Omental fat pad (tissue), 4 donors: ENCODE measurements at places on chromosomes 7 and 10.

- no peak for DNase-seq
These were observed 529 bp downstream of the HPS1 start for GRCh38 chr10:98446151-98446660.

DNA sequence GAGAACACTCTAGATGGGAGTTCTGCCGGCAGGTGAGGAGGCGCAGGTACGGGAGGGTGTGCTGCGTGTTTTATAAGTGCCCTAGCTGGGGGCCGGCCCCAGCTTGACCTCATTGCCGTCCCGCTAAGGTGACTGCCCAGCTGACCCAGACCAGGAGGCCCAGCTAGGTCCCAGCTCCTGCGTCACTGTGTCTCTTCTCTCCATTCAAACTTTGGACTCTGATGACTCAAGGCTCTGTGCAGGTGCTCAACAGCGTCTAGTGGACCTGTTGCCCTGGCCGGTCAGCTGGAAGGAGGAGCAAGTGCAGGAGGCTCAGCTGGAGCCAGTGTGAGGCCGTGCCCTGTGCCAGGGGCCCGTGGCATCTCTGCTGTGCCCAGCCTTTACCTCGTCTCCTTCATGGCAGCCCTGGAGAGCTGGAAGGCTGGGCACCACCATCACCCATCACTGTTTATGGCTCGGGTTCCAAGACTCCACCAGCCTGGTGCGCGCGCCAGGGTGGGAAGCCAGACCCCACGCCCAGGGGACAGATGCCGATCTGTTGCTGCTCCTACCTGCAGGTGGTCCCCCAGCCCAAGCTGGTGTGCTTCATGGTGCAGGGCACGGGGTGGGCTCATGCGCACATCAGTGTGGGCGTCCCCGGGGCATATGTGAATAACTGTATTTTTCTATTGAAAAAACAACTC is 14.6 kb downstream of the LHPP start:
- no peak for DNase-seq

GRCh38 chr10:112307358-112308124 is 24.3 kb downstream of the TECTB start:
- DNase-seq = no peak

DNA sequence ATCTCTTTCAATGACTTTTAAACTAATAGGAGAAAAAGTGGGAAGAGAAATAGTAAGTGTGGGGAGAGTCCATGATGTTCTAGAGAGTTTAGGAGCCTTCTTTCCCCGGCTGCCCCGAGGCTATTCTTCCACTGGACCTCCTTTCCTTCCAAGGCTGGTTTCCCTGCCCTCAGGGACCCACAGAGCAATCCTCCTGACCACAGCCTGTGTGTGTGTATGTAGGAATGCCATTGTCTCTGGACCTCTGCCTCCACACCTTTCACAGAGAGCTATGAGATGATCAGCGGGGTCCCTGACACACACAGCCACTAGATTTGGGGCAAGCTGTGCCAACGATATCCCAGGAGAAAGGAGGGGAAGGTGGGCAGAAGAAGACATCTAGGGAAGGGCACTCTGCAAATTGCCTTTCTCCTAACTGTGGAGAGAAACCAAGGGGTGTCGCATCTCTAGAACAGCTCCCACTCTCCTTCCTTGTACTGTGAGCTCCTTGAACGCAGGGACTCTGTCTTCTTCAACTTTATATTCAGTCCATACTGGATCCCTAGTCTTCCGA is 13.3 kb upstream of the CHCHD3 start:
- DNase-seq = no peak

GRCh38 chr10:8616166-8616565 is 561.7 kb downstream of the GATA3 start:
- no peak for DNase-seq

- no peak for DNase-seq
These were observed 452 bp downstream of the SEMA3C start for GRCh38 chr7:80918399-80918798.

GRCh38 chr7:106568680-106569499 is 92.1 kb downstream of the CCDC71L start:
- DNase-seq = no peak

DNA sequence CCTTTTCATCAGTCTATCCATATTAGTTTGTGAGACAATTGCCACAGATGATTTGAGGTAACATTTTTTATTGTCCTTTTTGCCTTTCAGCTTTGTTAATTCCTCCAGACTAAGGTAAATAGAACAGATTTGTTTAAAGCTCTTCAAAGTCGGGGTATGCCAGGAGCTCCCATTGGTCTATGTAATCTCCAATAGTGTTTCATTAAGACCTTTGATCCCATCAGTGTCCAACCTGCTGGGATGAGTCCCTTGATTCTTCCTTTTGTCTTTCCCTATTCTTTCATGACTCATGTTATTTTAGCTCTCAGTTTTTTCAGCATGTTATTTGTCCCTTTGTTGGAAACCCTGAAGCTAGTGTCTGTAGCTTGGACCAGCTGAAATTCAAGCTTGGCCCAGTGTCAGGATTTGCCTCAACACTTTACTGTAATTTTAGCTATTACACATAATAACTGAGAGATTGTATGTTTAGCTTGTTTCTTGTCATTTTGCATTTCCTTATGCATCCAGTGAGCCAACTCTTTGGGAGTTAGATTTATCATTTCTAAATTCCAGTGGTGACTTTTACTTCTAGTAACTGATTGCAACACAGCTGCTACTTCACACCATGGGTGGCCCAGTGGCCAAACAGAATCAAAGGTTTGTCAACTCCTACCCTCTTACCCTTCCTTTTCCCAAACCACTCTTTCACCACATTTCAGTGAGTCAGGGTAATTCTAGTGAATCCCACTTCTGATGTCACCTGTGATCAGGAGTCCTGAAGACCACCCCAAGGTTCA is 15.3 kb downstream of the AGBL3 start:
- DNase-seq = no peak

- DNase-seq = no peak
These were observed 10.5 kb upstream of the KCP start for GRCh38 chr7:128920913-128921582.

GRCh38 chr7:152956006-152956405 is 196.5 kb downstream of the ACTR3B start:
- DNase-seq = no peak

DNA sequence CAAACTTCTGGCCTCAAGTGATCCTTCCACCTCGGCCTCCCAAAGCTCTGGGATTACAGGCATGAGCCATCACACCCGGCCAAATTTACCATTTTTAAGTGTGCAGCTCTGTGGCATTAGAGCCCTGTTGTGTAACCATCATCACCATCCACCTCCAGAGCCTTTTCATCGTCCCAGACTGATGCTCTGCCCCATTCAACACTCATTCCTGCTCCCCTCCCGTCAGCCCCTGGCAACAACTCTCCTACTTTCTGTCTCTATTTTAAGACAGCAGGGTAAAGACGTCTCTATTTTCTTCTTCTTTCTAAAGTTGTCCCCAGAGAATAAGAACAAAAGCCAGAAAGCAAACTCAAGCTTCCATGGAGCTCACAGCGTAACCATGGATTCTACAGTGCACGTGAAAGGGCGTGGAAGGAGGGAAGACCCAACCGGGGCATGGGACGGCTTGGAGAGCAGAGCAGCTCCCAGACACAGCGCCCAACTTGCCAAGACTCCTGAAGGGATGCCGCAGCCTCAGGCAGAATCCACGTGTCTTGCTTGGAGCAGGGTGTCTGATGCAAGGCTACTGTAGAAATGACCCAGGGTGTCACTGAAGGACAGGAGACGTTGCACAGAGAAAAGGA is 42.7 kb upstream of the PITRM1 start:
- no peak for DNase-seq

GRCh38 chr10:99711129-99711719 is 20.7 kb downstream of the COX15 start:
- DNase-seq = no peak

DNA sequence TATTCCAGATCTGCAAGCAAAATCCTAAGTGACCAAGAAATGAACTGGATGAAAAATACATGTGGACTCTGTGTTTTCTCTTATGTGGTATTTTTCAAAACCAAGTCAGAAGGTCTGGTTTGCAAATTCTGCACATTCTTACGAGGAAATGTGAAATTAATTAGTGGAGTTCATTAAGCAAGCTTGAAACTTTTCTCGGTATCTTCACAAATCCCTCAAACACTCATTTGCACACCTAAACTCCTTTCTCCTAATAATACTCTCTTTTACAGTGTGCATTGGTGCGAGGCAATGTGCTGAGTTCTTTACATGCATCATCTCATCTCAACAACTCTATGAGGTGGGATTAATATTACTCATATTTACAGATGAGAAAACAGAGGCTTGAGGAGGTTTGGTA is 82.1 kb downstream of the MTERF1 start:
- DNase-seq = no peak

GRCh38 chr7:52555805-52556204 is 479.6 kb upstream of the POM121L12 start:
- DNase-seq = no peak

DNA sequence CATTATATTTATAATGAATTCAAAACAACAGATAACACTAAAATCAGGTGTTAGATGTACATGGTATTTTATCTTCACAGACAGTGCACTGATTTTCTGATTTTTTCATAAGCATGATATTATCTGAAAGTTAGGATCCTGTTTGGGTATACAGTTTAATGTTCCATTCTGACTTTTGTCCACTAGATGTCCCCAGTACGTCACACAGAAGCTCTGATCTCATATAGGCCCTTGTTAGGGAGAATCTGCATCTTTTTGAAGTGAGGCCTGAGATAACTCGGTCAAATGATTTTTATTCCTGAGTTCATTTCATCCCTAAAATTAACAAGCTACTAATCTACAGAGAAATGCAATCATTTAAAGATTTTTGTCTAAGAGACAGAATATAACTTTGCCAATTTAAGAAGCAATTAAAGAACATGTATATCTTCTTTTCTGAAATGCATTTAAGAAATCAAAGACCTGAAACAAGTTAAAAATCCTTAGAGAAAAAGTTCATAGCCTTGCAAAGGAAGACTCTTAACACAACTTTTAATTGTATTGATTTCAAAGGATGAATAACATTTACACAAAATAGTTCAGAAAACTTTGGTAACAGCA is 72.0 kb upstream of the TES start:
- DNase-seq = no peak

DNA sequence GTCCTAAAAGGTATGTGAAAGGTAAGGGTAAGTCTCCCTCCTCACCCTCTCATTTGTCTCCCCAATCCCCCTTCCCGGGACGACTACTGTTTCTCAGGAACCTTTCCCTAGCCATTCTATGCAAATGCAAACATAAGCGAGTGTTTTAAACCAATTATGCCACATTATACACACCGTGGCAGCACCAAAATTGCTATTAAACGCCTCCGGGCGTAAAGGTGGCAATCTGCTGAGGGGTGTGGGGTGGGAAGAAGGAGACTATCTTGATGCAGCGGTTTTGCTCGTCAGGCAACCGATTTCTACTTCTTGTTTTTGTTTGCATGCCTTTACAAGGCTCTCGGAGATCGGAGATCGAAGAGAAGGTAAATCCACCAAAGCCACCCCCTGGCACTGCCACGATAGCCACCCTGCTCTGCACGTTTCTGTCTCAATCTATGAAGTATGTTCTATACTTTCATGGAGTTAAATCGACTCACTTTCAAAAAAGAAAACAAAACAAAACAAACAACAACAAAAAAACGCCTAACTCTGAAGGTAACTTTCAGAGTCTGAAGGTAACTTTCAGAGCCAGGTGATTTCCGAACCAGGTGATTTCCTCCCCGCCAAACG is 46.0 kb upstream of the CDK1 start:
- no peak for DNase-seq

DNA sequence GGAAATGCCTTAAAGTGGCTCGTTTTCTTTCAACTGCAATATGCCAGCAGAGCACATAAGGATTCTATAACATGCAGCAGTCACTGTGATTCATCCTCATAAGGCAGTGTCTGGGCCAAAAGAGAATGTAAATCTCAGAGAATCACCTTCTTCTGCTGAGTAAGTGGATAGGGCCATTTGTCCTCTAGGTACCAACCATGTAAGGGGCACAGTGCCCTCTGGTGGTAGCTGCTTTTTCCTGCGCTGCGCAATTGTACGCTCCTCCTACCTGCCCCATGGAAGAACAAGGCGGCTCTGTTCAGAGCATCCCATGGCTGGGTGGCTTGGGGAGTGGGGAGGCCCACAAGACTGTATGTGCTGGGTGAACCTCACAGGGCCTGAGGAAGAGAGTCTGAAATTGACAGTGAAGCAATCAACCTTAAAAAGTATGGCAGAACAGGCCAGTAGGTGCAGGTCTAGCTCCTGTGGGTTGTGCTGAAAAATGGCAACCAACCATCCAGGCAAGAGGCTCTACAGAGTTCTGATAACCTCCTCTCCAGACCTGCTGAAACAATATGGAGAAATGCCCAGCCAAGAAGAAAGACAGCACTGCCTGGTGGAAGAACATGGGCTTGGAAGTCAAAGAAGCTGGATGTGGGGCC is 78.6 kb upstream of the C10orf90 start:
- peak; percentile 46 for DNase-seq

GRCh38 chr7:149097088-149097487 is 6.6 kb upstream of the ZNF786 start:
- no peak for DNase-seq

GRCh38 chr10:60480865-60481563 is 91.3 kb upstream of the ANK3 start:
- no peak for DNase-seq

DNA sequence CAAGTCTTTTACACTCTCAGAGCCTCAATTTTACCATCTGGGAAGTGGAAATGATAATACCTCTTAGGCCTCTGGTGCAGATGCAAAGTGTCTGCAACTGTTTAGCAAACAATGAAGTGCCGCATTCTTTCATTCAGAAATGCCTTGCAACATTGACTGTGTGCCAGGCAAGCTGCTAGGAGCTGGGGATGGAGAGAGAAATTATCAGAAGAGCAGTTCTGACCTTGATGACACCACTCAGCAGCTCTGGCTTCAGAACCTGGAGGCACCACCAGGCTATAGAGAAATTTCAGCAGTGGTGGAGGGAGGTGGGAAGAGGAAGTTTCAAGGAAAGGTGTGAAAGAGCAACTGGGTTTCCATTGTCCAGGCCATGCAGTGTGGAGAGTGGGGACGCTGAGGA is 78.1 kb upstream of the HABP2 start:
- DNase-seq = no peak

DNA sequence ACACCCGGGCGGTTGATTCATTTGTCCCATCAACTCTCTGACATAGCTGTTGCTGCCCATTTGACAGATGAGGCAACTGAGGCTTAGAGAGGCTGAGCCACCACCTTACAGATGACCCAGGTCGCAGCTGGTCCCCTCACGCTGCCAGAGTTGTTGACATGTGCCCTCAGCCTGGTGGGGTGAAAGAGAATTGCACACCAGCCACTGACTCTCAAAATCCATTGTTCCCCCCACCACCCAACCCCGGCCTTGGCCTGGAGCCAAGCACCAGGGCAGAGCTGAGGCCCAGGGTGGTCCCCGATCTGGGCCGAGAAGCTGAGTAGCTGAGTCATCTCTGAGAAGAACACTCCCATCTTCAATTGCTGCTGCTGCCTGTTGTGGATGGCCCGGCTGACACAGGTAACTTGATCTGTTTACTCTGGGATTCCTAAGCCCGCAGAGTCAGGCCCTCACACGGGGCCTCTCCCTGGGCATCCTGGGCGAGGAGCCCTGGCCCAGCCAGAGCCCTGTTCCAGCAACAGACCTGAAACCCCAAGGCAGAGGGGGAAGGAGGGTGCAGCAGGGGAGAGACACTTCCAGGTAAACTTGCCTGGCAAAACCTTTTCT is 27.5 kb downstream of the PVRIG start:
- no peak for DNase-seq
